ENCODE measurements at places on chromosomes 7 and 10.

GRCh38 chr7:12716722-12717121 lies 29.3 kb downstream of the ARL4A start:
- no peak overlapping the region for H3K4me3 ChIP-seq
- peak overlapping the region; percentile 78 for H3K27ac ChIP-seq
- DNase-seq, result no peak

DNA sequence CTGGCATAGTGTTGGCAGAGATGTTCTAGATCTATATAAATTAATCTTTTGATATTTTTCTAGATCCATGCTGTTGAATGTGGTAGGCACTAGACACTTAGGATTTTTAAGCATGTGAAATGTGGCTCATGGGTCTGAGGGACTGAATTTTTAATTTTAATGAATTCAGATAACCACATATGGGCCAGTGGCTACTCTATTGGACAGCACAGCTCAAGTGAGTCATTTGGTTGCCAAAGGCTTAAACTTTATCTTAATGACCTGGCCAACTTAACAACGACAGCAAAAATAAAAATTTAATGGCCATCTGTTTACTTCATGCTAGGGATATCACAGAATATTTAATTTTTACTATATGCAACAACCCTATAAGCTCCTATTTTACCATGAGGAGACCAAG lies 61.4 kb downstream of the CDK14 start:
- no peak overlapping the region for H3K27ac ChIP-seq
- no peaks in the 10 kb centered on the region for H3K36me3 ChIP-seq
- no peak overlapping the region for H3K4me3 ChIP-seq

DNA sequence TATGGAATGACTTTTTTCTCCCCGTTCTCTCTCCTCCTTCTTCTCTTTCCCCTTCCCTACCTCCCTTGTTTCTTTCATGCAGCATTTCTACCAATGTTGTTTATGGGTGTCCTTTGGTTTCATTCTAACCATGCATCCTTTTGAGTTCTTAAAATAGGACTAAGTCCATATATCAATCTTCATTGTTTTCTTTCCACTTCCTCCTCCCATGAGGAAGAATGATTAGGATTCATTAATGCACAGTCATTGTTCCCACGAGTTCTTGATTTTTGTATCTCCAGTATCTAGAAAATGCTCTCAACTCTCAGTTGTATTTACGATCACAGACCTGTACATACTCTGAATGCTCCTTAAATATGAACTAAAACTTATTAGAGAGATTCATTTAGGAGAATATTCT lies 153.3 kb downstream of the LRRC4 start:
- no peak overlapping the region for H3K27ac ChIP-seq
- no peak for DNase-seq

GRCh38 chr10:5625992-5626777 lies 40.2 kb downstream of the ASB13 start:
- no peak overlapping the region for H3K4me3 ChIP-seq
- no peaks in the 10 kb centered on the region for H3K27me3 ChIP-seq
- H3K4me1 ChIP-seq, result peaks cover 65% of the 10 kb centered on the region
- H3K36me3 ChIP-seq, result no peaks in the 10 kb centered on the region

- DNase-seq, result peak; percentile 10
- peaks cover 11% of the 10 kb centered on the region for H3K4me1 ChIP-seq
- H3K27me3 ChIP-seq, result no peaks in the 10 kb centered on the region
- no peak overlapping the region for H3K4me3 ChIP-seq
- no peak overlapping the region for H3K27ac ChIP-seq
- no peaks in the 10 kb centered on the region for H3K36me3 ChIP-seq
Measured at GRCh38 chr10:35934642-35934995, 292.5 kb upstream of the FZD8 start.

Measured in stomach (tissue), 19 donors.